ENCODE measurements at places on chromosomes 4 and X.

DNA sequence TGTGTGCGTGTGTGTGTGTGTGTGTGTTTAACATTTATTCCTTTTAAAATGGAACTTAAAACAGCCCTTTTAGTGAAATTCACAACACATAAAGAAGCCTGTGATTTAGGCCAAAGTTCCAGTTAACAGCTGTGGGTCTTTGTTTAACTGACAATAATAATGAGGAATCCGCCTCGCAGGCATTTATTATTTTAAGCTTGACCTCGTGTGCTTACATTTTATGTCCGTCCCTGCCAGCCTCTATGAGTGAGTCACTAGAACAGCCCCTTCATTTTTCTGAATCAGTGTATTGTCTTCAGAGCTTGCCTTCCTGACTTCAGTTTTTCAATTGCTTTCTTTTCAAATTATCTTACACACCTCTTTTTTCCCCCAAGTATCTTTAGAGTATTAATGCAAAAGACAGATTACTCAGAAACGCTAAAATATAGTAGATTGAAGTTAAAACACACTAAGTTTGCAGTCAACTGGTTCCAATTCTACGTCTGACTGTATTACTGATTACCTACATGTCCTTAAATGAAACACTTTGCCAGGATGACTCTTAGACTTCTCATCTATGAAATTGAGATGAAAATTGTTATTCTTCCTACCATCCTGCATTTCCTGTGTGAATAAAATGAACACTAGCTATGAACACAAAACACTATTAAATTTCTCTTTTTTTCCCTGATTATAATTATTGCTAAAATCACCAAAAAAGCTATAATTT lies 319.6 kb upstream of the HS3ST1 start:
- DNase-seq, result no peak

GRCh38 chrX:153727123-153727931 lies 2.7 kb downstream of the ABCD1 start:
- DNase-seq, result no peak

GRCh38 chrX:100926453-100926852 lies 2.3 kb downstream of the XKRX start:
- no peak for DNase-seq

DNA sequence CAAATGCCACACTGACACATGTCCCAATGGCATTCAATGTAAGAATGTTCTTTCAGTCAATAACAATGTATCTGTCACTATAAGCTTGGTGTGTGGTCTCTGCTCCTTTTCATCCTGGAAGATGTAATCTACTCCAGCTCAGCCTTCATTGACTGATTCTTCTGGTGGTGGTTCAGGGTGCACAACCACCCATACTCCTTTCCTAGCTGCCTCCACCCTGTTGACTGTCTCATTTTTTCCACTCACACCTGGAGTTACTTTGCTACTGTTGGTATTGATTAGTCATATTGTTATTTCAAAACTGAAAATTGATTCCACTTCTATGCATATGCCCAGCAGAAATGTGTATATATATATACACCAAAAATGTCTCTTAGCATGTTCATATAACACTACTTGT lies 140.5 kb downstream of the ASB9 start:
- DNase-seq, result no peak

DNA sequence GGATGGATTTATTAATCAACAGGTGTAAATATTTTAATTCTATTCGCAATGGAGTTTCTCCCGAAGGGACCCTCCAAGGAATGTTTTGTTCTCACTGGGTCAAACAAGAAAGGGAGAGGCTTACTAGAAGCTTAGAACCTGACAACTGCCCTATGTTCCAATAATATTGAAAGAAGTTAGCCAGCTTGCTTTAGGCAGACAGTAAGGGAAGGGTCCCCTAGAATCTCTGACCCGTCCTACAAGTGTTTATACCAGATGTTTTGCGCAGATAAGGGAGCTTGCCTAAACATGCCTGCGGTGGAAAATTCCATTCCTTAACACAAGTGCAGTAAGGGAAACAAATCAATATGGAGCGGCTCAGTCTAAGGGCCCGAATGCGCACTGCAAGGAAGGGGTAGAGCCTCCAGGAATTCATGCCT lies 17.7 kb downstream of the IL21 start:
- no peak for DNase-seq

GRCh38 chr4:14277505-14277904 lies 650.0 kb upstream of the BOD1L1 start:
- DNase-seq, result no peak
